Erythroblast (primary cell): ENCODE measurements at places on chromosomes 3 and 15.

GRCh38 chr15:57281321-57281720, 95.0 kb upstream of the CGNL1 start:
- DNase-seq: no peak

- DNase-seq: no peak
Measured at GRCh38 chr15:100032358-100033085, 299.3 kb upstream of the LYSMD4 start.

GRCh38 chr3:174775603-174776002, 83.5 kb upstream of the NAALADL2 start:
- DNase-seq: no peak

DNA sequence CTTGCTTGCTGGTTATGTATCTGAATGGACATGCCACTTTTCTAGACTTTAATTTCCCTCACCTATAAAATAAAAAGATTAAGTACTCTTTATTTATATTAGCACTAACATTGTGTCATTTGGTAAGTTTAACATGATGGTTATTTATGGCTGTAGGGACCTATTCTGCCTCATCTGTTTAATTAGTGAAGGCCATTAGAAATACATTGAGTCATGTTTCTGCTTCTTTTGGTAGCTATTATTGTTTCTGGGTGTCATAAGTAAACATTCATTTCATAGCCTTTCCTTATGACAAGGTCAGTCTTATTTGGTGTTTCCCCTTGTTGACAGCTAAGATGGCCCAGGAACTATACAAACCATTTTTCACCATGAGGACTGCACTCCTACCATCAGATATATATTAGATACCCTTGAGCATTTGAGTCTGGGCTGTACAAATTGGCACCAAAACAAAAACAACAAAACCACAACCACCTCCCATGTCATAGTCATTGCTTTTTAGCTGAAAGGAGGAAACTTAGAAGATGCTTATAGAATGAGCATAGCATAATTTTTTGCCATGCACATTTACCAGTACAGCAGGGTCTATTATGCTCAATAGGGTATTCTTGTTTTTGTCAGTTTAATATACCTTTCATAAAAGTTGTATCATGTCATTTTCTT, 39.3 kb downstream of the SRP14 start:
- DNase-seq: no peak

DNA sequence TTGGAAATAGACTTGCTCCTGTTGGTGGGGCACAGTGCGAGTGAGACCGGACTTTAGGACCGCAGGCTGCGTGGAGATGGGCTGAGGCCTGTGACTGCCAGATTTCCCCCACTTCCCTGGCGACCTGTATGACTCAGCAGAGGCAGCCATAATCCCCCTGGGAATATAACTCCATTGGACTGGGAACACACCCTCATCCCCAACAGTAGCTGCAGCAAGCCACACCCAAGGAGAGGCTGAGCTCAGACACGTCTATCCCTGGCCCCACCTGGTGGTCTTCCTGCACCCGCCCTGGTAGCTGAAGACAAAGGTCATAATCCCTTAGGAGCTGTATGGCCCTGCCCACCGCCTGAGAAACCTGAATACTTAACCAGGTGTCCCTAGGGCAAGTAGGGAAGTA, 42.6 kb downstream of the DZIP1L start:
- no peak for DNase-seq

GRCh38 chr3:186318135-186318534, 43.9 kb downstream of the DGKG start:
- no peak for DNase-seq
